Myocyte (in vitro differentiated cells): ENCODE measurements at places on chromosomes 2 and 18.
A peak's percentile ranks its signal among the peaks of the same experiment; 100 is the strongest.

- DNase-seq, result no peak
Observed at GRCh38 chr2:73070643-73071359, 711 bp downstream of the SFXN5 start.

- peak; percentile 5 for DNase-seq
Observed at GRCh38 chr2:203143391-203143790, 95.4 kb upstream of the CYP20A1 start.

GRCh38 chr2:120237491-120237902 lies 14.3 kb upstream of the TMEM185B start:
- peak; percentile 70 for DNase-seq

- DNase-seq, result no peak
Observed at GRCh38 chr2:62479917-62480316, 26.1 kb downstream of the TMEM17 start.

GRCh38 chr18:55317864-55318263 lies 270.1 kb downstream of the TCF4 start:
- DNase-seq, result no peak
